ENCODE measurements at places on chromosomes 3 and 15.

DNA sequence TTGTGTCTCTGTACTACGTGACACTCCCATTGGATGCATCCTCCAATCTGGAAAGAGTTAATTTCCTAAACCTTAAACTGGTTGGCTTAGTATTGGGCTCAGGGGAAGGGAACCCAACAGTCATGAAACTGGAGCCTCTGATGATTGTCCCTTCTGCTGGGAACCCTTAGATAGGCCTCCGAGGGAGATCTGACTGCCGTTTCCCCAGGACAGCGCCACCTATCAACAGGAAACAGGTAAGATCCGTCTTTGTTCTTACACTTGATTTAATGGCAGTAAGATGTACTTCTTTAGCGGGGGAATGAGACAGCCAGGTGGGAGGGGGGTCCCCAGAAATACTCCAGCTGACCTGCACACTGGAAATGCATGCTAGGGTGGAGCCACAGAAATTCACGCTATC lies 1749.6 kb downstream of the SI start:
- DNase-seq = no peak

DNA sequence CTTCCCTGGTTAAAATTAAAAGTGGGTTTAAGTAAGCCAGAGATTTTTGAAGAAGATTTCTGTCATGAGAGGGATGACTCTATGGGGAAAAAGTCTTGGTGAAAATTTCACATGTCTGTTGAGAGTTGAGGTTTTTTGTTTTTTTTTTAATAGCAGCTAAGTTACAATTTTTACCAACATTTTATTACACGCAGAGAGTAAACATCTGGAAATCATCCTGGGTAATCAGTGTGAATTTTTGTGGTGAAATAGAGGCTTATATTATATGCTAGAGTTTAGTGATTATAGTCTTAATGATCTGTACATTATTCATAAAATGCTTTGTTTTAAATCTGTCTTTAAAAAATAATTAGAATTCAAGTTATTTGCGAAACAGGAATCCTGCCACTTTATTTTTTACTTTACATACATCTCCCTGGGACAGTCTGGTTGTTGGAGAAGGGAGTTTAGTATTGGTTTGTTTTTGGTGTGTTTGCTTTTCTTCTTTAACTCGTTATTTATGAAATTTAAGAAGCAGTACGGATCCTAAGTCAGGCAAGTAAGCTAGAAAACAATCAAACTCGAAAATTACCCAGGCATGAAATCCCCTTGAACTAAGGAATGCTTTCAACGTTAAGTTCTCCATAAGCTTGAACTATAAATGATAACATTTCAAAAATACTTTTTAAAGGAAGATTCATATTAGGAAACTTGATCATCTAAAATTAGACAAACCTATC lies 143.4 kb upstream of the TSC22D2 start:
- DNase-seq = no peak

- no peak for DNase-seq
These were observed 101.5 kb upstream of the MYO5C start for GRCh38 chr15:52397118-52397517.

GRCh38 chr3:21738935-21739702 lies 11.9 kb downstream of the ZNF385D start:
- no peak for DNase-seq

GRCh38 chr15:36501063-36501678 lies 78.3 kb upstream of the CDIN1 start:
- no peak for DNase-seq

GRCh38 chr15:91884606-91885005 lies 31.1 kb downstream of the SLCO3A1 start:
- no peak for DNase-seq

- no peak for DNase-seq
These were observed 30.0 kb downstream of the FILIP1L start for GRCh38 chr3:100084100-100084806.

All from hematopoietic multipotent progenitor cell treated with erythropoietin and hydrocortisone succinate and interleukin-3 and kit ligand, for 17 days (in vitro differentiated cells).